ENCODE measurements at places on chromosomes 2 and 18.

- no peak for DNase-seq
Observed at GRCh38 chr2:218368150-218368528, 11.5 kb downstream of the CATIP start.

GRCh38 chr2:120376101-120376500 is 30.2 kb downstream of the INHBB start:
- DNase-seq, result no peak

- DNase-seq, result no peak
Observed at GRCh38 chr2:199932312-199932855, 21.3 kb downstream of the C2orf69 start.

DNA sequence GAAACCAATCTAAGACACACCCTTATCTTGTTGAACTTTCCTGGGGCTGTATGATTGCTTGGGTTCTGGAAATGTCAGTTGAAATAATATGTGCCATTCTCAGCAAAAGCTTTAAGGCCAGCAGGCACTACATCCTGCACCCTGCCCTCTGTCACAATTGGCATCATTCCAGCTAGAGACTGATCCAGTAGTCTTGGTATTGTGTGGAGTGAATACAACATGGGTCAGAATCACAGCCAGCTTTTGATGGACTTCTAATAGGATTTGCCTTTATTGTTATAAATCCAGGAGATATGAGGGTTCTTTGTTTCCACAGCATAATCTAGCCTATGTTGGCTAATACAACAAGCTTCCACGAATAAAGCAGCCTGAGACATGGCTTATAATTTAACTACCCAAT is 617.0 kb upstream of the CDH2 start:
- no peak for DNase-seq

DNA sequence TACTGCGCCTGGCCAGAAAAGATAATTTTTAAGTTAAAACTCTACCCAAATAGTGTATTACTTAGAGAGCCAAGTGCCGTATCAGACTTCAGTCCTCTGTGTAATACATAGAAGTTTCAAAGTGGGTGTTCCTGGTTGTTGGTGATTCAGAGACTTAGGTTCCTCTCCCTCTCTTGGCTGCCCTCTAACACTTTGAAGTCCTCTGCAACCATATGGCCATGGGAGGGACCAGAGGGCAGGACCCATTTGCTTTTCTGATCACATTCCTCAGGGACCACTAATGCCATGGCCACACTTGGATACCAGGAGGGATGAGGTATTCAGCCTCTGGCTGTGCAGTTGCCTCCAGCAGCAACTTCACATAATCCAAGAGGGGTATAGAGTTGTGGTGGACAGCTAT is 131.5 kb downstream of the CAPN13 start:
- no peak for DNase-seq
